ENCODE measurements at places on chromosomes 13 and 19.

- no peak for DNase-seq
Measured at GRCh38 chr13:21637296-21637695, 33.3 kb upstream of the MICU2 start.

DNA sequence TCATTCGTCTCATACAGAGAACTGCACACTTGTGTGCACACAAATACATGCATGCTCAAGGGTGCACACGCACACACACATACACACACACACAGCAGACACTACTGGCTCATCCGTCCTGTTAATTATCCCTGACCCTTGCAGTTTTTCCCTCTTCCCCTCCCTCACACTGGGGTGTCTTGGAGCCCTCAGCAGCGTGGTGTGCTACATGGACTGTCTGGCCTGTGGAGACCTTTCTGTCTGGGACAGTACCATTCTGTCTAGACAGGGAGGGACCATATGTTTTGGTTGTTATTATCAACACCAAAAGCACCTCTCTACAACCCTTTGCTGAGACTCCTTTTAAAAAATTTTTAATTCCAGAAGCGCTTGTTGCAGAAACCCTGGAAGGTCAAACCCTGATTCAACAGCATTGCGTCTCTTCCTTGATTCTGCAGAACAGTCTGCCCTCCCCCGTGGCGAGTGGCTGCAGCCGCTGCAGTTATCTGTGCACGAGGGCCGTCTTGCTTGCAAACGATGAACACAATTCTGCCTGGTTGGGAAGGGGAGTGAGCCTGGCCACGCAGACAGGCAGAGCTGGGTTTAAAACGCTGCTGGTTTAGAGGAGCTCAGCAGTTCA, 374.0 kb downstream of the IRS2 start:
- DNase-seq: no peak

DNA sequence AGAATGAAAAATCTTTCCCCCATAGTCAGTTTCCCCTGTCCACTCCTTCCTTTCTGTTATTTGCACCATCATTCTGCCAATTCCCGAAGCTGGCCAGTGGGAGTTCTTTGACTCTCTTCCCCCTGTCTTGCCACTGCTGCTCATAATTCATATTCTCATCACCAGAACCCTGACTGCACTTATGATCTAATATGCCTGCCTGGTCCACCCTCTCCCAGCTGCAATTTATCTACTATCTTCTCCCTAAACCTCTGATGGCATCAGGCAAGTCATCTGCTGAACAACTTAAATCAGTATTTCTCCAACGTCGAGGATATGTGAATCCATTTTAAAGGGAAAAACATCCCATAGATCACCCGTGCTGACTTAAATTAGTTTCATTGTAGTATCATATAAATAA, 458.0 kb upstream of the GPC6 start:
- no peak for DNase-seq

DNA sequence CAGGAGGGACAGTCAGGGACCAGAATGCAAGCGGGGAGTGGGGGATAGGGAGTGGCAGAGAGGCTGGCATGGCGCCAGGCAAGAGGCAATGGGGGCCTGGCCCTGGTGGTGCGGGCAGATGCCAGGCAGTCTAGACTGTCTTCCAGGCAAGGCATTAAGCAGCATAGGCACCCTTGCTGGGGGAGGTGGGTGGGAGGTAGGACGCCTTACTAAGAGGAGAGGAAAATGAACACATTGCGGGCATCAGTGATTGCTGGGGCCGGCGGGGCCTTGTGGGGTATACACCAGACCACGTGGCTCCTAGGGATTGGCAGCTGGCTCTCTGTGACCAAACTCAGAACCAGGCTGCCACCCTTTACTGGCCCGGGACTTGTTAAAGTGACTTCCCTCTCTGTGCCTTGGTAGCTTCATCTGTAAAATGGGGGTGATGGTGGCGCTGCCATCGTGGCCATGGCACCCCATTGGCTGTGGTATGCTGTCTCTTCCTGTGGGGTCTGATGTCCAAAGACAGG, 46.0 kb downstream of the DNM2 start:
- DNase-seq: no peak

- no peak for DNase-seq
Measured at GRCh38 chr13:29925457-29926097, 75.2 kb upstream of the UBL3 start.

- no peak for DNase-seq
Measured at GRCh38 chr19:17045907-17046502, 19.4 kb upstream of the CPAMD8 start.

GRCh38 chr13:75813323-75813722, 177.2 kb downstream of the LMO7 start:
- no peak for DNase-seq

DNA sequence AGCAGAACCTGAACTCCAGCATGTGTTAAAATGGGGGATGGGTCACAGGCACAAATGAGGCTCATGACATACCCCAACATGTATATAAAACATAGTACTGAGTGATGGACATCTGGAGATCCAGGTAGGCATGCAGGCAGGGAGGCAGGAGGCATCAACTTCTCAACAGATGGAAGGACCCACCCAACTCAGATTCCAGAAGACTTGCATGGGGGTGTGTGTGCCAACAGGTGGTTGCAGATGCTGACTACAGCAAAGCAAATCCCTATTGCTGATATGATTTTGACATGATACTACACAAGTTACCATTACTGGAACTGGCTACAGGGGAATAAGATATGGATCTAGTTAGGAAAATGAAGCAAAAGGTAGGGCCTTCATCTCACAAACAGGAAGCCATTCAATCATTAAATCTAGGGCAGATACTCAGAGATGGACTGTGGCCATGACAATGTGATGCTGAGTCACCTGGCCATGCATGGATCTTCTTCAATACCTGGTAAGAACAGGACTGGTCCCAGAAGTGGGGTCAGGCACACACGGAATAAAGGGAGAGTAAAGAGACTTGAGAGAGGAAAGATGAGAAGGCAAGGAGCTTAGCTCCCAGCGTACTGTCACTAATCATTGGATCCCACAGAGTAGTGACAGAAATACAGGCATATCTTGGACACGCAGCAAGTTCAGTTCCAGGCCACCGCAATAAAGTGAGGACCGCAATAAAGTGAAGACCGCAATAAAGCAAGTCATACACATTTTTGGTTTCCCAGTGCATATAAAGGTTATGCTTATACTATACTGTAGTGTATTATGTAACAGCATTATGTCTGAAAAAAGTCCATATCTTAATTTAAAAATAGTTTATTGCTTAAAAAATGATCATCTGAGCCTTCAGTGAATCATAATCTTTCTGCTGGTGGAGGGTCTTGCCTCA, 91.3 kb downstream of the USP12 start:
- DNase-seq: no peak

DNA sequence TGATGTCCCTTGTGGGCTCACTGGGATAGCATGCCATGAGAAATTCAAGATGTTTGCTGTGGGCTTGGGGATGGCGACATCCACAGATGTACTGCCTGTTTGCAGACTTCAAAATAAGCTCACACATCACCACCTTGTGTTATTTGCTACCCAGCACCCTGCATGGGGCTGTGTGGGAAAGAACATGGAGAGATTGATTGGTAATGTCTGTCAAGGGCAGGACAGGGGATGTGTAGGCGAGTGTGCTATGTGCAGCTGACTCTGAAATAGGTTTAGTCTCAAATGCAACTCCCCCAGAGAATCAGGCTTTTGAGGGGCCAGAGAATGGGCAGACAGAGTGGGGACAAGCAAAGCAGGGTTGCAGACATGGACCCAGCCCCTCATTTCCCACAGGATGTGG, 24.7 kb downstream of the PNPLA6 start:
- DNase-seq: no peak

- DNase-seq: no peak
Measured at GRCh38 chr19:50312967-50313811, 16.0 kb downstream of the KCNC3 start.

- DNase-seq: no peak
Measured at GRCh38 chr19:3771906-3772455, at the start of gene RAX2. RAX2 (minus strand) TSS chr19:3772228; CDS start chr19:3771742, 486 bp downstream.

All from activated CD4-positive, alpha-beta T cell treated with anti-CD3 and anti-CD28 coated beads for 24 hours (primary cell).